ENCODE measurements at places on chromosomes 6 and 20. TPM values are rescaled to one million over a fixed set of nuclear protein-coding genes. Genes with fewer than 3 reads are reported as not detected.

GRCh38 chr20:24765316-24766142, 183.5 kb upstream of the CST7 start:
- no peak for DNase-seq

DNA sequence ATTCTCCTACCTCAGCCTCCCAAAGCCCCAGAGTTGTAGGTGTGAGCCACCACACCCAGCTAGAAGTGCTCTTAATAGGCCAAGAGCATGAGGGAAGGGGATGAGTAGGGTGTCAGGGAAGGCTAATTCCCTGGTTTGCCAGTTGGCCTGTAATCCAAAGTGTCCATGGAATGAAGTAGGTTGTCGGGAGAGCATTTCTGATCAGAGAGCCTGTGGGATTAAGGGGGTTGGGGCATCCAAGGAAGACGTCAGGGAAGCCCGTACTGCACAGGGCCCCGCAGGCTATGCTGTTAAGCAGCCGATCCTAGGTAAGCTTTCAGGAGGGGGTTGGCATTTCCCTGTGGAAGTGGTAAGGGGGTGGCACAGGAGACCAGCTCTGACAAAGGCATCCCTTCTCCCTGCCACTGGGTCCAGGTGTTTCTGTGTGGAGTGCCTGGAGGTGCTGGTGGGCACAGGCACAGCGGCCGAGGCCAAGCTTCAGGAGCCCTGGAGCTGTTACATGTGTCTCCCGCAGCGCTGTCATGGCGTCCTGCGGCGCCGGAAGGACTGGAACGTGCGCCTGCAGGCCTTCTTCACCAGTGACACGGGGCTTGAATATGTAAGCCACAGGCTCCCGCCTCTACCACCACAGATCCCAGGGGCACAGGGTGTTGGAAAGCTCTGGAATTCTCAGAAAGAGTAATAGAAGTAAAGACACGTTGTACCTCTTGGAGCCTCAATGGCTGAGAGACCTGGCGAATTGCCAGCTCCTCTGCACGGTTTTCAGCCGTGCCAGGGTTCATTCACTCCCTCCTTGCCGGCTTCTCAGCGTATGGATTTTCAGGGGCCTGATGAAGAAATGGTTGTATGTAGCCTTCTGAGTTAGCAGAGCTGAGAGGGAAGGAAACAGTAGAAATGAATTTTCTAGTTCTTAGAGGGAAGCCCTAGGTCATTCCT, 21.4 kb upstream of the MAPRE1 start:
- DNase-seq: no peak

DNA sequence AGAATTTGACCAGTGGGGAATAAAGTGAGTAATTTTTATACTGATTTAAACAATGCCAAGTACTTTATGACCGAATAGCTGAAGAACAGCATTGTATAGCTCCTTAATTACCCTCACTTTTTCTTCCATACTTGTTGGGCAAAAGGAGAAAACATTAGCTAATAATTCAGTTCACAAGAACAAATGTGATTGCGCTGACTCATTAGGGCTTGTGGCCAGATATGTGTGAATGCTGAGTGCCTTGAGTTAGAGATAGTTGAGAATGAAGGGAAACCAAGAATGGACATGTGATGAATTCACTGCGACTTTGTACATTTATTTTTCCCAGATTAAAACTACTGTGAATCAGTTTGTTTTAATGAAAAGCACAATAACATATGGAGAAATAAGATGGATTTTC, 669.4 kb downstream of the TFAP2A start:
- DNase-seq: no peak

DNA sequence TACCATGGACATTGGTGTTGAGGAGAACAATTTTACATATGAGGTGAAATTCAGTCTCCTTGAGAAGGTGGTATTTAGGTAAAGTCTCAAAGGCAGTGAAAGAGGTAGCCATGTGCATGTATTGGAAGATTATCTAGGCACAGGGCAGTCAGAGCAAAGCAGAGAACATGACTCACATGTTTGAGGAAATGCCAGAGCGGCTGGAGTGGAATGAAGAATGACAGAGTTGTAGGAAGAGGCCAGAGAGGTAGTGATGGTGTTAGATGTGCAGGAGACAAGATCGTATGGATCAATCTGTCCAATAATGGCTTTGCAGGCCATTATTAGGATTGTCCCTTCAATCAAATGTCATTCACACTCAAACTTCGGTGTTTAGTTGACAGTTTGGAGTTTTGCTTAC, 449.4 kb upstream of the PTCHD4 start:
- DNase-seq: no peak

DNA sequence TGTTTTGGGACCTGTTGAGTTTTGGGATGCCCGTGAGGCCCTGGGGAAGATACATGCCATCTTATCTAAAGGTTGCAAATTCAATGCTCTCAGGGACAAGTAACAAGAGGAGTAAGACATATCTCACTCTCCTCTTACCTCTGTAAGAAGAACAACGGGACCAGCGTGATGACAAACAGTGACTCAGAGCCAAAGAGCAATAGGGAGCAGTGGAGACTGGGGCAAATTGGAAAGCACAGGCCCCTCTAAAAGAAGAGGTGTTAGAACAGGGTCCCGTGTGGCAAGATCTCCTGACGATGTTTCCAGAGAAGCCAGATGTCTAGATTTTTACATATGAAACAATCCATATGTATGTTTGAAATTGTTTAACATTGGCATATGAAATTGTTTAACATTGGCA, 11.6 kb downstream of the TP53RK start:
- DNase-seq: no peak

The COL19A1 gene
- not detected for total RNA-seq

DNA sequence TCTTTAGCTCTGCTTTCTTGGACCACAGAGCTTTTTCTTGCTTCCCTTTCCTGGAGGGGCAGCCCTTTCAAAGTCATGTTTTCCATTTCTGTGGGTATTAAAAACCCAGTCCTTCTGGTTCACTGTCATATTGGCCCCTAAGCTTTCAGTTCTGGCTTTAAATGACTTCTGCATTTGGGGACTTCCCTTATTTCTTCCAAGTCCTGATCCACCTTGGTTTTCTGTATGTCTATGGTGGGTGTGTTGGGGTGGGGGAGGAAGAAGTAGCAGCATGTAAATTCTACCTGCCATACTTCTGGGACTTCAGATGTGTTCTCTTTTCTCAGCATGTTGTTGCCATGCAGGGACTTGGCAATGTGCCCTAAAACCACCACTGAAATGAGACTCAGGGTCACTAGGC, 77.1 kb upstream of the EMILIN3 start:
- DNase-seq: no peak

DNA sequence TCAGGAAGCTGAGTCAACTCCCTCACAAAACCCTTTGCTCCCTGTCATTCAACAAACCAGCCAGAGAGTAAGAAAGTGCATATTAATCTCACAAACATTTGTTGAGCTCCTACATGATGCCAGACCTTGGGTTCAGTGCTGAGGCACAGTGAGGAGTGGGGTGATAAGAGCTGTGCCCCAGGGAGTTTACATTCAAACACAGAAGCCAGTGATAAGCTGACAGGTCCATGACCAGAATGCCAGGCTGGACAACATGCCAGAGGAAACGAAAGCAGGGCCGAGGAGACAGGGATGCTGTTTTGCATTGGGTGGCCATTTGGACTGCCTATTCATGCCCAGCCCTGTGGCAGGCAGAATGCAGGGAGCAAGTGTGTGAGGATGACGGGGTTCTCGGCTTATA, 76.7 kb downstream of the LRFN2 start:
- DNase-seq: no peak

- DNase-seq: peak; percentile 73
These were observed 69.0 kb downstream of the MOCS1 start for GRCh38 chr6:39865011-39865888.

- DNase-seq: no peak
These were observed 67.4 kb upstream of the DSP start for GRCh38 chr6:7473805-7474719.

- no peak for DNase-seq
These were observed 21.5 kb upstream of the TMEM244 start for GRCh38 chr6:129882510-129883023.

The RIPOR3 gene
- not detected for total RNA-seq

The NRSN2 gene
- total RNA-seq: 2.4 TPM

The FAM162B gene
- total RNA-seq: not detected

- no peak for DNase-seq
These were observed 55.9 kb upstream of the RNF24 start for GRCh38 chr20:4071178-4071693.

GRCh38 chr20:8435285-8436035, 303.4 kb downstream of the PLCB1 start:
- no peak for DNase-seq

GRCh38 chr20:49133571-49133970, 54.6 kb downstream of the STAU1 start:
- no peak for DNase-seq

The DHX16 gene
- 38.5 TPM for total RNA-seq

DNA sequence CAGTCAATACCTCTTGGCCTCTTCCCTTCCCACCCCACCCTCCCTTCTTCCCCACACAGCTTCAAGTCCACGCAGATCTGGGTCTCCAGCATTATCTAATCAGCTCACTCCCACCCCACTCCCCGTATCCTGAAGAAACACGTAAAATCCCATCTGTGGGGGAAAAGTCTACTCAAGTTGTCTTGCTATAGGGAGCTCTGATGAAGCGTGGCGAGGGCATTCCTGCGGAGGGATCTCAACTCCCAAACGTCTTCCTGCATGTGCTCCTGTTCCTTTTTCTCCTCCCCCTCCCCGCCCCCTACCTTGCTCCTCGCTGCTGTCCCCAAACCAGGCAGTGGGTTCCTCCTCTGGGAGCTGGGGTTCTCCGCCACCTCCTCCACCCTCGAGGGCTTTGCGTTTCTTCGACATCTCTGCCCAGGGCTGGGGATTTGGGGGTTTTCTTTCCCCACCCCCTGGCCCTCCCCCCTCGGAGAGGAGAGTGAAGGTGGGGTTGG, 181.8 kb downstream of the TBXT start:
- DNase-seq: no peak

The CSTF1 gene
- 66.3 TPM for total RNA-seq

DNA sequence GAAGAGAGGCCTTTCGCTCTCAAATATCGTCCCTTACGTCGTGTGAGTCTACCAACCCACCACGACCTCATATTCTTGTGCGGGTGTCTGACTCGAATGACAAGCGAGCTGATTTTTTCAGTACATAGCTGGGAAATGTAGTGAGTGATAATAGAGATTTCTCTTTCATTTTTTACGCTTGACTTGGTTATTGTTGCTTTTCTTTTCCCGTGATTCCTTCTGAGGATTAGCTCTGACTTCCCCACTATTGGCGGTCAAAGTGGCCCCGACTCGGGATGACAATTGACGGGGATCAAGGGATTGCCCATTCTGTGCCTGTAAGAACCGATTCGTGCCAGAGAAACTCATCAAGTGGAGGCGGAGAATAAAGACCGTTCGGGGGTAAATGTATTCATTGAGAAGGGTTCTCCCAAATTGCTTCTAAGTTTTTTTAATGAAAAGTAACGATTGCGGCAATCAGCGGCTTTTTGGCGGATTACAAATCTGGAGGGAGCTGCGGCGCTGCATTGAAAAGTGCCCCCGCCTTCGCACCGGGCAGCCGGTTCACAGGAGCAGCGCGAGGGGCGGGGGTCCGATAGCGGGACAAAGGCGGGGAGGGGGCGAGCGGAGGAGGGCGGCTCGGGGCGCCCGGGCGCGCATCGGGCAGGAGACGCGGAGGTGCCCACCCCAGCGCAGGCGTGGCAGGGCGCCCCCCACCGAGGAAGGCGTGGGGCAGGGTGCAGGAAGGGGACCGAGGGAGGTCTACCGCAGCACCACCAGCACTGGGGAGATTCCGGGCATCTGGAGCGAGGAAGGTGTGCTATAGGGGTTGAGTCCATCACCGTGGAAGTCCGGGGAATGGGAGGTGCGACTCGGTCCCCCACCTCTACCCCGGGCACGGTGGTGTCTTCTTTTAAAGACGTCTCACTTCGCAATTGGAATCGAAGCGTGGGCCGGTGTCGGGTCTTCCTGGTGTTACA, 44.5 kb upstream of the OSTM1 start:
- peak; percentile 29 for DNase-seq

- no peak for DNase-seq
These were observed 22.3 kb downstream of the MARCKS start for GRCh38 chr6:113879186-113880096.

GRCh38 chr6:149834513-149835481, 29.4 kb downstream of the LRP11 start:
- peak; percentile 84 for DNase-seq

The GHRH gene
- not detected for total RNA-seq

The CRISP3 gene
- not detected for total RNA-seq

DNA sequence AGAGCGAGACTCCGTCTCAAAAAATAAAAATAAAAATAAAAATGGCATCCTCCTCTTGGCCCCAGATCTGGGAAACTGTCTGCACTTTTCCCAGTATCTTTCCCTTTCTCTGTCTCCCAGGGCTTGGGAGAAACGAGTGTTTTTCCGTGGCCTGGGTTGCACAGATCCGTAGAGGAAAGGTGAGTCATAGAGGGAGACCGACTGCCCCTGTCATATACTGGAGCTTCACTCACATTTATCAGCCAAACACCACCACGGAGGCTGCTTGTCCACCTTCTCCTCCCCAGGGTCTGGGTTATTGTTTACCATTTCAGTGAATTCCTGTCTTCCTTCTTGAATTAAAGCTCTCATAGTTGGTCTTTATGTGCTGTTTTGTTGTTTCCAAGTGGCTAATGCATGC, 31.9 kb upstream of the EIF2S2 start:
- DNase-seq: no peak

The SRMS gene
- total RNA-seq: not detected

The PTCRA gene
- not detected for total RNA-seq

- DNase-seq: no peak
These were observed 114.9 kb downstream of the EPHA7 start for GRCh38 chr6:93304505-93304904.

DNA sequence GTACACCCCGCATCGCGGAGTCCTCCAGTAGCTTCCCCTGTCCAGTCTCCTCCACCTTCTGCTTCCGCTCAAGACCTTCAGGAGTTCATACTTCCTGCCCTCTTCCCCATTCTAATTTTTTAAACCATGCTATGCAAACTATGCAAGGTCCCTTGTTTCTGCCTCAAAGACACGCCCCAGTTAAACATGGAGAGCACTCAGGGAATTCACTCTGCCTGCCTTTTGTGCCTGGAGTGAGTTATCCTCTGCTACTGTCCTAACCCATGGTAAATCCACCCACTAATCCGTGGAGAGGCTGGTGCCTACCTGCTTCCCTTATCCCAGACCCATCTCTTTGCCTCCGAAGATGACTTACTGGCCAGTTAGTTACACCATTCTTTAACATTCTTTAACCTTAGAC, 473.7 kb upstream of the JARID2 start:
- no peak for DNase-seq

- DNase-seq: peak; percentile 58
These were observed 24.3 kb downstream of the RBL1 start for GRCh38 chr20:37071481-37071911.

The HLA-DMB gene
- 14.7 TPM for total RNA-seq

- no peak for DNase-seq
These were observed 602 bp downstream of the PPP1R11 start for GRCh38 chr6:30067460-30068139.

GRCh38 chr6:65259982-65260381, 447.0 kb downstream of the EYS start:
- DNase-seq: no peak

The RSPH4A gene
- 0.18 TPM for total RNA-seq

The FAM209B gene
- total RNA-seq: 1.1 TPM

The ZNF76 gene
- 41.6 TPM for total RNA-seq

- DNase-seq: no peak
These were observed 47.1 kb upstream of the FOXP4 start for GRCh38 chr6:41498968-41499599.

The DEFB124 gene
- not detected for total RNA-seq
